ENCODE measurements at places on chromosomes 7 and 10.
A peak's percentile ranks its signal among the peaks of the same experiment; 100 is the strongest.

DNA sequence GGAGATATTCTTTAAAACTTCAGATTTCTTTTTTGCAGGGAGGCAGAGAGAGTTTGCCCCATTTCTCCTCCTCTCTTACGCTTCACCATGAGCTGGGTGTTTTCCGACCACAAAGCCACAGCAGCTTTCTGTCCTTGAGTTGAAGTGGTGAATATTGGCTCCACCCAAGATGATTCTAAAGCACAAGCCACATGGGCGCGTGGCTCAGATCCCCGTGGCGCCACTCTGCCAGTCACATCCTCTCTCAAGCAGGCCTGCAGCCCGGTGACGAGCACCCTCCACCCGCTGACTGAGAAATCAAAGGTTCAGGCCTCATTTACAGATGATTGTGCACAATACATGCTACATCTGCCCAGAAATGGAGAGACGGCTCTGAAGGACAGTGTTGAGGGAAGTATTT lies 27.6 kb upstream of the RNF32 start:
- peak; percentile 80 for DNase-seq

DNA sequence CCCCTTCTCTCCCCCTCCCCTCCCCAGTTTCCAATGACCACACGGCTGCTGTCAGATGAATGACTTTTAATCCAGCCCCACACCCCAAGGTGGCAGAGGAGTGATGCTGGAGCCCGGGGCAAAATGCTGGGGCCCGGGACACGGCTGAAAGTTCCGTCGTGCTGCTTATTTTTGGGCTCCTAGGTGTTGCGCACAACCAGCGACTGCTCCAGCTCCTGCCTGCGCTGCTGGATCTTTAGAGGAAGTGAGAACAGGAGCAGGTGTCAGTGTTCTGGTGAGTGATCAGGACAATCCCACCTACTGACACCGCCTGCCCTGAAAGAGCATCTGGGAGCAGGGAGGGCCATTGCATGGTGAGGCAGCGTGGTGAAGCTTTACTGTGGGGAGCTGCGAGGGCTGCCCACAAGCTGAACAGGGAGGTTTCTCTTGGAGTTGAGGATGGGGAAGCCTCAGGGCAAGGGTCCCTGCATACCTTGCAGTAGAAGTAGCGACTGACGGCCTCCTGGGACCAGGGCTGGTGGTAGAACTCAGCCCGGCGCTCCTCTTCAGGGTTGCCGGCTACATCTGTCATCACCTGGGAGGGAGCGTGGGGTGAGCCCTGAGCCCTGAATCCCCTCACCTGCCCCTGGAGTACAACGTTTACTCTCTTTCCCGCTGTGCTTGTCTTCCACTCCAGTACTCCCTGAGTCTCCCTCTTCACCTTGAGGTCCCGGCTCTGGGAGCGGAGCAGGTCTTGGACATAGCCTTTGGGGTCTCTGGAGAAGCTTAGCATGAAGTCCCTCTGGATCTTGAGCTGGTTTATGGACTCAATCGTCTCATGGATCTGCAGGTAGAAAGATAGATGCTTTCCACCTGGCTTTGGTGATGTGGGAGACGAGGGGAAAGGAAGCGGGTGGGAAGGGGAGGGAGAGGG lies 6.9 kb downstream of the CHPF2 start:
- no peak for DNase-seq

DNA sequence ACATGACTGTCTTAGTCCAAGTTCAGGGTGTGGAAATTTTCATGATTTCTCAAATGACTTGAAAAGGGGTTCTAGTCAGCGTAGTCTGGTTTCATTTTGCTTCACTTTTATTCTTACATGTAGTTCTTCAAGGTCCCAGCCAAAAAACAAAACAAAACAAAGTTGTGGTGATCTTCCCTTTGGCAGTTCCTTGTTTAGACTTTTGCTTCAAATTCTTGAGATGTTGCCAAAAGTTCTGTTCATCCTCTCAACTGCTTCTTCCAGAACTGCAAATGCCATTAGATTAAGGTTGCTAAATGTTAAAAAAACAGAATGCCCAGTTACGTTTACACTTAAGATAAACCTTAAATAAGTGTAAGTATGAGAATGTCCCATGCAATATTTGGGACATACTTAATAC lies 370.8 kb upstream of the LRRTM3 start:
- DNase-seq = no peak

DNA sequence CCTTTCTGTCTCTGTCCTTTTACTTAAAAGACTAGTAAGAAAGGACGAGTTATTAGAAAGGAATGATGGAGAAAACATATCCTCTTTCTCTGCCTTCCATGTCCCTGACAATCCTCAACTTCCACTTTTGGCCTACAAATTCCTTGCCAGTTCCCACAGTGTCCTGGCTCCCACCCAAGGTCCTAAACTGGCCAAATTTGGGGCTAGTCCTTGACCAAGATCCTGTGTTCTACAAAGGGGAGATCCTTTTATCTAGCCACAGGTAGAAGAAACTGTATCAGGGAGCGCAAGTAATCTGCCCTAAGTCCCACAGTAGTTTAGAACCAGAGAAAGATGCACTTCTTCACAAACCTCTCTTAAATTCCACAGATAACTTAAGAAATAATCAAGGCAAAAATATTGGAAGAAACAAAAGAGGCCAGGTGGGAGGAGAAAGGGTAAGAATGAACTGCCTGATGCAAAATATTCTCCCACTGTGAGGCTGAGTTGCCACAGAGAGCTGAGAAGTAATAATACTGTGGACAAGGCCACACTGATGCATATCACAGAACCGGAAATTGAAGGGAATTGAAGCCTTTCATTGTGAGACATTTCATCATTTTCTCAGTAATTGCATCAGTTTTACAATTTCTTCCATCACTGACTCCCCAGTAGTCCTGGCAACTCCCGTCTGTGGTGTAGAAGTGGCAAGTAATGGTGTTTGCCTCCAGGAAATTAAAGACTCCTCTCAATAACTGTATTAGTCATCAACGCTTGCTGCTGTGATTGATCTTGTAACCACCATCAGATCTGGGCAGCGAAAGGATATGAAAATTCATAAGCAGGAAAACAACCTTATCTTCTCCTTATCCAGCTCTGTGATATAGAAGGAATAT lies 47.2 kb downstream of the DNAJC12 start:
- peak; percentile 91 for DNase-seq

DNA sequence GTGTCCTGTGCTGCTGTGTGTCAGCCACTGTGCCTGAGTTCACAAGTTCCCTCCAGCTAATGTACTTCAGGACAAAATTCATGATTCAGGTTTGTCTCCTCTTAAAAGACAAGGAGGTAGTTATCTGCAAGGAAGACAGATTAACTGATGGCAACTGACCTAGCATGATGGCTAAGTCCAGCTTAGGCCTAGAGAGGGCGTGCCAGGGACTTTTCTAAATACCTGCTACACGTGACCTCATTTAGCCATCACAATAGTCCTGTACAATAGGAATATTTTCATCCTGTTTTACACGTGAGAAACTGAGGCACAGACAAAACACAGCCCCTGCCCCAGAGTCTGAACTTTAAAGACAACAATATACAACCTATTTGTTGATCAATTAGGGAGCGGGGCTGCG lies 275.7 kb downstream of the XPNPEP1 start:
- DNase-seq = no peak

DNA sequence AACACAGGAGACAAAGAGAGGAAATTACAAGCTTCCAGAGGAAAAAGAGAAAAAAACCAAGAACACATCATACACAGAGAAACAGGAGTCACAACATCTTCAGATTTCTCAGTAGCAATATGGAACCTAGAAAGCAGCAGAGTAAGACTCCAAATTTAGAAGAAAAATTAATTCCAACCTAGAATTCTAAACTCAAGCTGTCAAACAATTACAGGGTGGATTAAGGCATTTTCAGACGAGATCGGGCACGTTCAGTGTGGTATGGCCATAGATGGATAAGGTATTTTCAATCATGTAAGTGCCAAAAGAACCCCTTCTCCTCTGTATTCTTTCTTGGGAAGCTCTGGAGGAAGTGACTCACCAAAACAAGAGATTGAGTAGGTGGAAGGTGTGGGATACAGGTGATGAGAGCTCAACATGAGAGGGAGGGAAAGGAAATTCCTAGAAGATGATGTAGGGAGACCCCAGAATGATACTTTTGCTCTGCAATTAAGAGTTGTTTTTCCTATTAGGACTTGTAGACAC lies 51.6 kb downstream of the FAM204A start:
- no peak for DNase-seq

DNA sequence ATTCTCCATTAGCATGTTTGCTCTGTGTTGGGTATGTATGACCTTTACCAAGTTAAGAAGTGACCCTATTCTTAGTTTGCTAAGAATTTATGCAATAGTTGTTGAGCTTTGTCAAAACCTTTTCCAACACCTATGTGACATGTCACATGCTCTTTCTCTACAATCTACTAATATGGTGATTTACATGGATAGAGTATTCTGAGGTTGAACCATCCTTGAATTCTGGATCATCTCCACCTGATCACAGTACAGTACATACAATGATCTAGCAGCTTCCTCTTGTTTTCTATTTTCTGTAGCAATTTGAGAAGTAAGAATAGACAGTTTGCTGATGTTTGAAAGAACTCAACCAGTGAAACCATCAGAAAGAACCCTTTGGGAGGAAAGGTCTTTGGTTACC lies 101.2 kb upstream of the PDGFA start:
- no peak for DNase-seq
